ENCODE measurements at places on chromosomes 16 and 17.

DNA sequence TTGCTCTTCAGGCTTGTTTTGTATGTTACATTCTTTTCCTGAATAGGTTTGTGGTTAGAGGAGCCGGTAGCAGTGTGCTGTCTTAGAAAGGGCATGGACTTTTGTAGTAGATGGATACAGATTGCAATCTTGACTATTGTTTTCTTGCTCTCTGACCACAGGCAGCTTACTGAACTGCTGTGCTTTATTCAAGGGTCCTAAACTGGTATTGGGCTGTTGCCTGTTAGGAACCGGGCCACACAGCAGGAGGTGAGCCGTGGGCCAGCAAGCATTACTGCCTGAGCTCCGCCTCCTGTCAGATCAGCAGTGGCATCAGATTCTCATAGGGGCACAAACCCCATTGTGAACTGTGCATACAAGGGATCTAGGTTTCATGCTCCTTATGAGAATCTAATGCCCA, 373.9 kb downstream of the CPPED1 start:
- DNase-seq, result no peak

- peak; percentile 97 for DNase-seq
Observed at GRCh38 chr16:67846320-67847063, at the start of gene NUTF2. TSS of gene NUTF2 (plus strand) at chr16:67846933. CDS start at chr16:67865131, 18,198 bp downstream.

GRCh38 chr17:79747508-79748294, 17.0 kb downstream of the ENPP7 start:
- DNase-seq, result no peak

DNA sequence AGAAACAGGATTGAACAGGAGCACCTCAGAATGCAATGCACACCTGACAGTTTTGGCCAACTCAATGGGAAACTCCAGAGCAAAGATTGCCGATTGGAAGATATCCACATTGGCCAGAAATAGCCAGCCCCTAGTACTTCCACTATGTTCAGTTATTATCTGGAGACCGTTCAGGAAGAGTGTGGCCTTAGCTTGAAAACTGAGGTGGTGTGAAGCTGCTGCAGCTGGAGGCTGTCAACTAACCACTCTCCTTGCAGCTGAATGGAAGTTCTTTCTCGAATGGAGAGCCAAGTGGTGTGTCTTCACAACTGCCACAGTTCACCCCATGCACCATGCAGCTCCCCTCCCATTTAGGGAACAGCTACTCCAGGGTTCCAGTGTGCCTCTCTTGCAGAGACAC, 61.9 kb upstream of the DHX40 start:
- DNase-seq, result peak; percentile 9

- no peak for DNase-seq
Observed at GRCh38 chr17:33207231-33207630, 85.9 kb downstream of the ASIC2 start.

- no peak for DNase-seq
Observed at GRCh38 chr17:73348018-73348828, 36.4 kb upstream of the CDC42EP4 start.

- no peak for DNase-seq
Observed at GRCh38 chr16:81817789-81818567, 38.9 kb downstream of the PLCG2 start.

DNA sequence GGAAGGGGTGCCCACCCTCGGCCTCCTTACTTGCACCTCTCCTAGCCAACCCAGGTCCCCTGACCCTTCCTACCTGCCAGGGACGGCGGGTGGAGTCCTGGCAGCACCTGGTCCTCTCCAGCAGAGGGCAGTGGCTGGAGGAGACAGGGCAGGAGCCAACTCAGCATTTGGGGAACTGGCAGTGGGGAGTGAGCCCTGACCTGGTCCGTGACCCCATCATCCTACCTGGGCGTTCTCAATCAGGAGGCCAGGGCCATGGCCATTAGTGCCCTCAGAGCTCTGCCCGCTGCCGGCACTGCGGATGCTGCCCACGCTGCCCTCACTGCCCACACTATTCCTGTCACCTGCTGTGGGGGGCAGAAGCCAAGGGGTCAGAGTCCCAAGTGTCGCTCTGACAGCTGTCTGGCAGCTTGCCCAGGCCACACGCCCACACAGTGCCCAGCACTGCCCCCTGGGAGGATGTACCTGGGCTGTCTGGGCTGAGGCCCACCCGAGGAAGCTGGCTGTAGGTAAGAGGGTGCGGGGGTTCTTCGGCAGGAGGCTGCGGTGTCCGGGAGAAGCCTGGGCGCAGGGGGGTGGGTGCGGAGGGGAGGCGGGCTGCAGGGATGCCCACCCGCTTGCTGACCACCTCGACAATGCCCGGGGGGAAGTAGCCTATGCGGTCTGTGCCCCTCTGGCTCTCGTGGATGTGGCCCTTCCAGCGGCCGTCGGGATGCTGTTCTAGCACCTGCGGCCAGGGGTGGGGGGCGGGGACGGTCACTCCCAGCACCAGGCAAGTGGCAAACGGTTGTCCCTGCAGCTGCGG, 10.8 kb downstream of the CASKIN2 start:
- peak; percentile 44 for DNase-seq

GRCh38 chr17:18071751-18072150, 16.0 kb upstream of the DRG2 start:
- DNase-seq, result no peak

DNA sequence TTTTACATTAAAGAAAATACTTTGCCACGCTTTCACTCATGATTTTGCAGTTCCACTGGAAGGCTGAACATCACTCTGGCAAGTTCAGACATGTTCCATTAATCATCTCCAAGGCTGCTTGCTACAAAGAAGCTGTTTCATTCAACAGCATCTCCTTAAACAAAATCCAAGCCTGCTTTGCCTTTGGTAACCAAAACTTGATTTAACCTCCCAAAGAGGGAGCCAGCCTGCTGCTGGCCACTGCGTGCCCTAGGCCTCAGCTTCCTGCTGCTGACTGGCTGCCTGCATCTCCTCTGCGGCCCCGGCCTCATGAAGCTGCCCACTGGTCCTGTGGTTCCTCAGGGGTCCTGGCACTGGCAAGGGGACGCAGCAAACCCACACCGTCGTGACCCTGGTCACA, 31.8 kb downstream of the ANKRD11 start:
- no peak for DNase-seq

DNA sequence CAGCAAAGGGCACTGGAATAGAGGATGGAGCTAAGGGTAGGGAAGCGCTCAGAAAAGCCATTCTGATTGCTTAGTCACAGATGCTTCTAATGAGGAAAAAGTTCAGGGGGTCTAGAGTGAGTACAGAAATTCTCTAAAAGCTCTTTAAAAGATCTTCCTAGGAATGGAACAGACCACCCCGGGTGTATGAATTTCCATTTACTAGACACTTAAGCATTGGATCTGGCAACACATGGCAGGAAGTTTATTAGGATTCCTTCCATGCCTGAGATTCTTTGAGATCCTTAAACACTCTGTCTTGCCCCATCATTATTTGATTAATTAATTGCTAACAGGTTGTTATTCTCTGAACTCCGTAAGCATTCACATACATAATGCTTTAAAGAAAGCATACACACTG, 8.5 kb downstream of the KRTAP9-7 start:
- no peak for DNase-seq

- DNase-seq, result no peak
Observed at GRCh38 chr16:85436636-85437165, 176.4 kb upstream of the GSE1 start.

- DNase-seq, result no peak
Observed at GRCh38 chr17:72187556-72187955, 66.7 kb downstream of the SOX9 start.

DNA sequence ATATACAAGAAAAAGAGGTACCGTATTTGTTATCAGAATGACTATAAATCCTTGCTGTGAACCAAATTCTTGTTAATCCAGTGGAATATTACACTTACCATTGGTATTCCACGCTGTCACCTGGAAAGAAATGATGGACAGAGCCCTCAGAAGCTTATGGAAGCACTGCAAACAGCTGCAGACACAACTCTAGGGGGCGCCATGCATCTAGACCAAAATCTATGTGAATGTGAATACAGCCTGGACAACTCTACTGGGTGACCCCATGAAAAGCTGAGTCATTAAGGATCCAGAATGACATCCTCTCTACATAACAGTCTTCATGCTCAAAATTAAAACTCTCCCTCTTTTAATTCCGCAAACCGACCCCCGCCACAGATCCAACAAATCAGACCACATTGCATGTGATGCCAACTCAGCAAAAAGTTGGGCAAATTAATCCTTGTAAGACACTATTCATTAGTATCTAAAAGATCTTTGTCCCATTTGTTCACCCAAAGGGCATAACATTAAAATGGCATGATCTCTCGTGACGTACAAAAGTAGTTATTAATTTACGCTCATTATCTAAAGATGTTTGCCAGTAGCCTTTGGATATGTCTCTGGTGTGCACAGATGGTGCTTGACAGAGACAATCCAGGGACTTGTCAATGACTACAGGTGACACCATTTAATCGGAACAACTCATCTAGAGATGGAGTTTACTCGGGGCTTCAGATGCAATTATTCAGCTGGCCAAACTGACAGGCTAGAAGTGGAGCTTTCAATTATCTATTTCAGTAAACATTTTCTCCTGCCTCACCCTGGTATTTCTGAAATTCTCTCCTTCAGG, 552.7 kb upstream of the PSMD7 start:
- DNase-seq, result no peak

DNA sequence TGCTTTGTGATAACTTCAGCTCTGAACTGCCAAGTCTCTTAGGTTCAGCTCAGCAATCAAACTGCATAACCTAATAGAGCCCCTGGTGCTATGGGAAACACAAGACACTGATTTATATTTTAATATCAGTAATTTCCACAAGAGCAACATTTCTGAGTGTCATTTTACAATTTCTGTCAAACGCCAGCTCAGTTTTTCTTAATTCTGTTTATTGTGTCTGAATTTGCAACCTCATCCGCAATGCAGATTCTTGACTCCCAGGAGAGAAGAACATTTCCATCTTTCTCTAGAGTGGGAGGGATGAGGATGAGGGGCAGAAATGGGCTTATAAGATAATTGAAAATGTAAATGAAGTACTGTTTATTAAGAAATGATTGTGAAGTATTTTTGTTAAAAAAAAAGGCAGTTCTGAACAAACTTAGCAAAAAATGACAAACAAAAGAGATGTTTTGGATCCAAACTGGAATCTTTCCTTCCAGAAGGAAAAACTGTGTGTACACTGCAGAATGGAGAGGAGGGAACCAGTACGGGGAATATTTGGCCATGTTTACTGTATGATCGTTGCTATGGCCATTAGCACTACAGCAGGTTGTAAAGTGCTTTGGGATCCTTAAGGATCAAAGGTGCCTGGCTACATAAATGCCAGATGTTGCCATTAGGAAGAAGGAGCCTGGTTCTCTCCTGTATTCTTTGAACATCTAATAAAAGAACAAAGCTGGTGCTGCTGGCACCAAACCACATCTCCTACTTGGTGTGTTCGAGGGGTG, 7.4 kb upstream of the PMFBP1 start:
- DNase-seq, result no peak

- no peak for DNase-seq
Observed at GRCh38 chr17:37507111-37507510, 17.4 kb downstream of the DUSP14 start.

DNA sequence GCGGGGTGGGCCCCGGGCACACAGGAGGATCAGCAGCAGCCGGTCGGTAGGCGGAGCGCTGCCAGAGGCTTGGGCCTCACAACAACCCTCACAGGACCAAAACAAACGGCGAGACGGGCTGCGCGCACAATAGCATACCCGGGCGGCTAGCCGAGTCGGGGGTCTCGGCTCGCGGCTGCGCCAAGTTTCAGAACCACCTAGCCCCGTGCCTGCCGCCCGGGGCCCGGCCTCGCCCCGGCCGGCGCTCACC, 732 bp downstream of the ULK2 start:
- DNase-seq, result peak; percentile 65

- no peak for DNase-seq
Observed at GRCh38 chr17:5719976-5720375, 135.7 kb upstream of the NLRP1 start.

- DNase-seq, result no peak
Observed at GRCh38 chr16:78695391-78695790, 595.9 kb downstream of the WWOX start.

DNA sequence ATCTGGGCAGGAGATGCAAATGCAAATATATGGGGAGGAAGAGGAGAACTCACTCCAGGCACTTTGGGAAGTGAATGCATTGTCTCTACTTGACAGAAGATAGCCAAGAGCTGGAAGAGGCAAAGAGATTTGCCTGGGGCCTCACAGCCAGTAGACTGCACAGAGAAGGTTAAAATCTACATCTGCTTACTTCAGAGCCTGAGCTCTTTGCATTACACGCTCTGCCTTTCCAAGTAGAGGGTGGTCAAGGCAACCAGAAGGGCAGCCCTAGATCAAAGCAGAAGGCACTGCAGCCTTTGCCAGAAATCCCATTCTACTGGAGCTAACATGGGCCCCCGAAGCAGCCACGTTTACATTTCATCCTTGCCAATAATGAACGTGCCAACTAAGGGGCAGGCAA, 407.2 kb upstream of the CCL2 start:
- no peak for DNase-seq

GRCh38 chr17:75498726-75499213, 16.6 kb downstream of the CASKIN2 start:
- no peak for DNase-seq

DNA sequence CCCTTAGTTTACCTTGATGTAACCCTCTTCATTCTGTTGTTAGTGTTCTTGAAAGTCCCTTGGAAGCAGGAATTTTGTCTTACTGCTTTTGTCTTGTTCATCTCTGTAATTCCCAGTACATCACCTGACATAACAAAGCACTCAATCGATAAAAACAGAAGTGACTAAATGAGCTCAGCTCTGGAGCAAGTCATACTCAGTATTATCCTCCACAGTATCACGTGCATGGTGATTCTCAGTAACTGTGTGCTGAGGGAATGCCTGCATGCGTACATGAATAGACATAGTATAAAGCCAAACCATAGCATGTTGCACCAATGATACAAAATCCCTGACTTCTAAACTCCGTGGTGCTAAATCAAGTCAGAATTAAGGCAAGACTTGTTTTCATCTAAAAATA, 7.2 kb downstream of the KRT38 start:
- DNase-seq, result no peak

- DNase-seq, result no peak
Observed at GRCh38 chr17:42698736-42699414, 16.5 kb downstream of the CNTNAP1 start.

DNA sequence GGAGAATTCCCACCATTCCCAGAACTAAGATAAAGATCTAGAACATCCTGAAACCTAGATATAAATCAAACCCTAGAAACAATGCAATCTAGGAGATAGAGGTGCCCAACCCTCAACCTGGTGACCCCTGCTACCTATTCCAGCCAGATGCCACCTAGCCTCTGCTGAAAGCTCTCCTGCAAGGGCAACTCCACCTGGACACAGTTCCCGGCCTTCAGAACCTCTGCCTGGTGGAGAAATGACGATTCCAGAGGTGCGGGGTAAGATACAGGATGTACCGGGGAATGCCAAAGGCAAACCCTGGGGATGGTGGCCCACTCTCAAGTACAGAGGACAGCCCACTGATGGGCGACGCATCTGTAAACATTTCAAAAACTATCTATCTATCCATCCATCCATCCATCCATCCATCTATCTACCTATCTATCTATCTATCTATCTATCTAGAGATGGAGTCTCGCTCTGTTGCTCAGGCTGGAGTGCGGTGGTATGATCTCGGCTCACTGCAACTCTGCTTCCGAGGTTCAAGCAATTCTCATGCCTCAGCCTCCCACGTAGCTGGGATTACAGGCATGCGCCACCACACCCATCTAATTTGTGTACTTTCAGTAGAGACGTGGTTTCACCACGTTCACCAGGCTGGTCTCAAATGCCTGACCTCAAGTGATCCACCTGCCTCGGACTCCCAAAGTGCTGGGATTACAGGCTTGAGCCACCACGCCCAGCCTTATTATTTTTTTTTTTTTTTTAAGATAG, 19.0 kb downstream of the MEAK7 start:
- DNase-seq, result no peak
